Hematopoietic multipotent progenitor cell treated with erythropoietin and hydrocortisone succinate and interleukin-3 and kit ligand, for 4 days (in vitro differentiated cells): ENCODE measurements at places on chromosomes 12 and 14.
A peak's percentile ranks its signal among the peaks of the same experiment; 100 is the strongest.

- peak; percentile 51 for DNase-seq
Measured at GRCh38 chr14:28635387-28635786, 131.2 kb upstream of the FOXG1 start.

DNA sequence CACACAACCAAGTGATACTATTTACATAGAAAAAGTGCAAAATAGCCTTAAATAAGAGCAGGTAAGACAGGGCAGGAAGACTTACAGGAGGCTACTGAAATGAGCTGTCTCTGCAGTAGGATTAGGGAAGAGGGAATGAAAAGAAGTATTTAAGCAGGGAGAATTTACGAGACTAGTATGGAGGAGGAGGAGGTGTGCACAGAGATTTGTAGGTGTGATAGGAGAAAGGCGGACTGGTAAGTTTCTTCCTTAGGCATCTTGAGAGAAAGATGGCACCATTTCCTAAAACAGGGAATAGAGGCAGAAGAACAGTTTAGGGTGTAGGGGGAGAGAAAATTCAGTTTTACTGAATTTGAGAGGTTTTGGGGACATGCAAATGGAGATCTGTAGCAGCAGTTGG, 25.7 kb downstream of the DIP2B start:
- DNase-seq = no peak

DNA sequence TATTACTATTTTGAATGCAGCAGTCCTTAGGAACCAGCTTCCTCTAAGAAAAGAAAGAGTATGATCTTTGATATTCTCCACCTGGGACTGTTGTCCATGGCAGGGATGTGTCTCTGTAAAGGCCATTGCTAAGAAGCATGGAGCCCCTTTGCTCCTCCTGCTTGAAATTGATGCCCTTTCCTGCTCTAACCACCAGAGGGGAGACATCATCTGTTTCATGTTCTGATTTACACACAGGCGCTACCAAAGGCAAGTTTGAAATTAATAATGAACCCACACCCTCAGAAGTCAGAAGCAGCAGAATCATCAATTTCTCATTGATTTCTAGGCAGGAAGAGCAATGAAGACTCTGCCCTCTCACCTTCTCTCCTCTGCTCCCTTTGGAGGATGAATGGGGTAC, 253.8 kb downstream of the RMST start:
- peak; percentile 4 for DNase-seq

DNA sequence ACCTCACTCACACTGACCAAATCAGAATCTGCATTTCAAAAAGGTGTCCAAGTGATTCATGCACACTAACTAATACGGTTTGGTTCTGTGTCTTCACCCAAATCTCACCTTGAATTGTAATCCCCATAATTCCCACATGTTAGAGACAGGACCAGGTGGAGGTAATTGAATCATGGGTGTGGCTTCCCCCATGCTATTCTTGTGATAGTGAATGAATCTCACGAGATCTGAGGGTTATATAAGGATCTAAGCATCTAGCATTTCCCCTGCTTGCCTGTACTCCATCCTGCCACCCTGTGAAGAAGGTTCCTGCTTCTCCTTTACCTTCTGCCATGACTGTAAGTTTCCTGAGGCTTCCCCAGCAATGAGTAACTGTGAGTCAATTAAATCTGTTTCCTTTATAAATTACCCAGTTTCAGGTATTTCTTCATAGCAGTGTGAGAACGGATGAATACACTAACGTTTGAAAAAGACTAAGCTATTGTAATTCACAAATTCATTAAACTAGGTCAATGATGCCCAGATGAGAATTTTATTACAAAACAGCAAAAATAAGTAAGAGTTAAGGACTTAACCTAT, 759.1 kb downstream of the GALC start:
- DNase-seq = no peak

DNA sequence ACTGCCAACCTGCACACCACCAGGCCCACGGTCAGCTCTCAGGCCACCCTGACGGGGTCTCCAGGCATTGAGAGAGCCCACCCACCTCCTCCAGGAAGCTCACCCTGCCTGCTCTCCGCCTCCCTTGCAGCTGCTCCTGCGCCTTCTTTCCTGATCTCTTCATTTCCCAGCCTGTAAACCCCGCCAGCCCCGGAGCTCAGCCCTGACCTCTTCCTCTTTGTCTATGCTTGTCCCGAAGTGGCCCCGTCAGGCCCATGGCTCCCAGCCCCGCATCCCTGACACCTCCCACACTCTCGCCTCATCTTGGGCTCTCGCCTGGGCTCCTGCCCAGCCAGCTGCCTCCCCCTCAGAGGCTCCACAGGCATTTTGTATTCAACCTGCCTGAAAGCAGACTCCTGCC, 139.3 kb downstream of the CALM1 start:
- no peak for DNase-seq

DNA sequence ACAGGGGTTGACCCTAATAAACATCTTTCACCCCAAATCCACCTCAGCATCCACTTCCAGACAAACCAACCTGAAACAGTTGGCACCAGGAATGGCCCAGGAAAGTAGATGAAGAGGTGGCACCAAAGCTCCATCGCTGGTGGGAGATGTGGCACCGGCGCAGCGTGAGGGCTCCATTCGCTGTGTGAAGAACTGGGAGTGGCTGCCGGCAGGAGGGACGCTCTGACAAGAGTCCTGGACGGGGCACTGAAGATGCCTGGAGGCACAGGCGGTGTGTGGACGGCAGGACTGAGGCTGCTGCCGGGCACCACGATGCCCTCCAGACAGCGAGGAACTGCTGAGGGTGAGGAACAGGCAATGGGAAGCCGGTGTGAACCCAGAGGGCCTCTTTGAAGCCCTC, 29.3 kb downstream of the DIO3 start:
- no peak for DNase-seq
